ENCODE measurements at places on chromosomes 16 and 17.

GRCh38 chr17:77798481-77798880 lies 160.0 kb upstream of the TNRC6C start:
- no peak for DNase-seq

DNA sequence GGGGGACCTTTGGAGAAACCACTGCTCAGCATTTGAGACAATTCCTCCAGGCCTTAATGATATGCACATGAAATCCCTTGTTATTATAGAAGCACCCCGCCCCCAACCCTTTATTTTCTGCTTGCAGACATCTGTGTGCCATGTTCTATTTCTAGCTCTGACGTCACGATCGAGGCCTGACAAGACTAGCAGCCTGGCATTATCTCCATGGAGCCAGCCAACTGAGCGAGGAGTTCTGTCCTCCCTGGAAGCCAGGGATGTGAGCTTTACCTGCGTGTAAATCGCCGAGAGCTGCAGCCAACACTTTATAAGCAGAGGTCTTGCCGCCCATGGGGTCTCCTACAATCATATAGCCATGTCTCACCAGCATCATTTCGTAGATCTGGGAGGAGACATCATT lies 116.9 kb downstream of the DNAH3 start:
- no peak for DNase-seq

DNA sequence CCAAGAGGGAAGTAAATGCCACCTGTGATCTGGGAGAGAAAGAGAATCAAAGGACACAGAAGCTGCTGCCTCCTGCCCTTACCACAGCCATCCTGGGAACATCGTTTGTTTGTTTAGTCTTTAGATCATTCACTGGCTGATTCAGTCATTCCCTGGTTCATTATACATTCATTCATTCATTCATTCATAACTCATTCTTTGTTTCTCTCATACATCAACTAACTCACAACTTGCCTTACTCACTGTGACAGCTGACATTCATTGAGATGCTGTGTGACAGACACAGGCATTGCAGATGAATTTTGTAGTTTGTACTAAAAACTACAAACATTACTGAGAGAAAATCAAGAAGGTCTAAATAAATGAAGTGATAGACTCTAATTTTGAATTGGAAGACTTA lies 291.0 kb upstream of the TNRC6C start:
- DNase-seq, result no peak

GRCh38 chr17:61363601-61364462 lies 35.8 kb upstream of the TBX2 start:
- no peak for DNase-seq
